ENCODE measurements at places on chromosomes 1 and 21.

GRCh38 chr1:220655961-220656740, 34.0 kb upstream of the C1orf115 start:
- DNase-seq: no peak

DNA sequence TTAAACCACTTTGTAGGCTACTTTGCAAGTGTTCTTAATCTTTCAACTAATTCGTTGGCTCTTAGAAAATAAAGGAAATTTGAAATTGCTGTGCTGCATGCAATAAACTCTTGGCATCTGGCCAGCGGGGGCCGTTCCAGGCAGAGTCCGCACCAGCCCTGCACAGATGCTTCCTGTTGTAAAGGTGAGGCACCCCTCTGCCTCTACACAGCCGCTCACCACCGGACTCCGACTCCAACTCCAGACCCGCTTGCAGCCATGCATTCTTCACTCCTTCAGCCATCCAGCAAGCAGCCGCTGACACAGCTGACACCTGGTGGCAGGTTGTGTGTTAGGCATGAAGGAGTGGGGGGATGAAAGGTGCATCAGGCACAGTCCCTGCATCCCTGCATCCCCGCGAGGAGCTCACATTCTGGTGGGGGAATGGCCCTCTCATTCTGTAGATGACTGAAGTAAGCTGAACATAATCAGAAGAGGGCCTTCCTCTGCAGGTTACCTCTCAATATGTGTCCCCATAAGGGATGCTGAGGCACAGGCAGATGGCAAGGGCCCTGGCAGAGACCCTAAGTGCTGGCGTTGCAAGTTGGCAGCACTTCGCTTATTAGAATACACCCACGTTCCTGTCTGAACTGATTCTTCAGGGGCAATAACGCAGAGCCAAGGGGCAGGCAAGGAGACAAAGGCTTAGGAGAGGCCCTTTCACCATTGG, 56.8 kb downstream of the GLIS1 start:
- DNase-seq: peak; percentile 31

DNA sequence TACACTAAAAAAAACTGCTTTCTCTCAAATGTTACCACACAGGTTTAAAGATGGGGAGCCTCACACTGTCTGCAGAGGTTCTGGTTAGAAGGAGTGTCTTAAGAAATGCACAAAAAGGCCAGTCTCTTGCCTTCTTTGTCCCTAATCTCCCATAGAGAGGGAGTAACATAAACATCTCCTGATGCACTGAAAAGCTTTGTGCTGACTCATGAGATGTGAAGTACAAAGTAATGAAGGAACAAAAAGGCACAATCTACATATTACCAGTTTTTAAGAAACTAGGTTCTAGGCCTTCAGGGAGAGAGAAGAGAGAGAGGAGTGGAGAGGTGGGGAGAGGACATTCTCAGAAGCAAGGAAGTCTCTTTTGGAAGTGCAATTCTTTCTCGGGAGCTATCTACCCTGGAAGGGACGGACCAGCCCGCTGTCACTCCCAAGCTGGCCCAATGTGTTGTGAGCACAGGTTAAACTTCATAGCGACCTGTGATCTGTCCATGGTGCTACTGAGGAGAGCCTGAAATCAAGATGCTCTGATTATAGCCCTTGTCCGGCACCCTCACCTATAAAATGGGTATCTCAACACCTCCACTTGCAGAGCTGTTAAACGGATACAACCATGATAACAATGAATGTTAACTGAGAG, 458.1 kb downstream of the DISC1 start:
- DNase-seq: no peak

DNA sequence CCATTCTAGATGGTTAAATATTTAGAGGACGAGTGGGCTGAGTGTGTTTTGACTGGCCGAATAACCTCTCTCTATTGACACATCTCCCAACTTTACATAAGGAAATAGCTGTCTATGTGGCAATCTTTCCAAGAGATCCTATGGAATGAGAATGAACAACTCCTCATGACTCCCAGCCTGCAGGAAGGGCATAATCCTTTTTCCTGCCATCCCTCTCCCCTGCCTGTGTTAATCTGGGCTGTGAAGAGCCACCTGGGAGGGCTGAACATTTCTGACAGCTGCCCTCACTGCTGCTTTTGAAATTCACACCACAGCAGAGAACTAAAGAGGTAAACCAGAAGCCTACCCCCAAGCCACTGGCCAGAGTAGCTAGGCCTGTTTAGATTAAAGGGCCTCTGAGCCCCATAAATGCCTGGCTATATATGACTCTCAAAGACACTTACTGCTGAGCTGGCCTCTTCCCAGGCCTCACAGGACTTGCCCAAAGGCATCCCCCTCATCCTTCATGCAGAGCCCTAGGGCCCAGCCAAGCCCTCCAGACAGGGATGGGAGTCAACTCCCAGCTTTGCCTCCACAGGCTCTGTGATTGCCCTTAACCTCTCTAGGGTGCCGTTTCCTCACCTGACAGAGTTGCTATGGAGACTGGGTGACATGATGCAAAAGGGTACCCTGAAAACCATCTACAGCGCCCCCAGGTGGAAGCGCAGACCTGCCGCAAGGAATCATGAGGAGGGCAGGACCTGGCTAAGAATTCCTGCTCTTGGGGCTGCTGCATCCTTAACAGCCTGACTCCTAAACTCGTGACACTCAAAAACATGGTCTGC, 42.0 kb upstream of the LDLRAP1 start:
- DNase-seq: peak; percentile 91

Measured in fibroblast of skin of scalp (primary cell).